Right cardiac atrium (tissue), 5 donors: ENCODE measurements at places on chromosomes 11 and 22.

DNA sequence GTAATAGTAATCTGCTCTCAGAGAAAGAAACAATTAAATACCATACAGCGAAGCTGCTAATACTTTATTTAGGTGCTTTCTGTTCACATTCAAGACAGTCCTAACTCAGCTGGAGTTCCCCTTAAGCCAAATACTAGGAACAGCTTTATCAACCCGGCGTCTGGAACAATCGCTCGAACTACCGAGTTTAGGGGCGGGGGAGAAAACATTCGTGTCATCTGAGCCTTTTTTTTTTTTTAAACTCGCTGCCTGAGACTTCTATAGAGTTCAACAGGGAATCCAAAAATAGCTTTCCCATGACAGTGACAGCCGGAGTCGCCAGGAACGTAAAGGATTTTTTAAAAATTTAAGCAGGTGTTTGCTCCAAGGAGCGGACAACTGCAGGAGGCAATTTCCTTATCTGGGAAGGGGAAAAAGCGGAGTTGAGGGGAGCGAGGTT, 852 bp downstream of the TRAF6 start:
- DNase-seq = no peak

GRCh38 chr11:3795131-3796001, 2.0 kb downstream of the NUP98 start:
- DNase-seq = no peak

DNA sequence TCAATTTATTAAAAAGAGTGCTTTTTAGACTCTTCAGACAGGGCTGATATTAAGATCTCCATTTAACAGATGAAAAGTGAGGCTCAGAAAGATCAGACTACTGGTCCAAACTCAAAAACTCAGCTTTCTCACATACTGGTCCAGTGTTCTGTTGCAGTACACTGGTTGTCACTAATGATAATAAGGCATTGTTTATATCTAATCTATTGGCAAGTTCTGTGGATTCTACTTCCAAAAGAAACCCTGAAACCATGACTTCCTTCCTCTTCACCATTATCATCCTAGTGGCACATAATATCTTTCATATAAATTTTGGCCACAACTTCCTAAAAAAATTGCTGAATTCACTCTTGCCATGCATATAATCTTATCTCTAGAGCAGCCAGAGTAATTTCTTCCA, 36.9 kb downstream of the F2 start:
- no peak for DNase-seq

DNA sequence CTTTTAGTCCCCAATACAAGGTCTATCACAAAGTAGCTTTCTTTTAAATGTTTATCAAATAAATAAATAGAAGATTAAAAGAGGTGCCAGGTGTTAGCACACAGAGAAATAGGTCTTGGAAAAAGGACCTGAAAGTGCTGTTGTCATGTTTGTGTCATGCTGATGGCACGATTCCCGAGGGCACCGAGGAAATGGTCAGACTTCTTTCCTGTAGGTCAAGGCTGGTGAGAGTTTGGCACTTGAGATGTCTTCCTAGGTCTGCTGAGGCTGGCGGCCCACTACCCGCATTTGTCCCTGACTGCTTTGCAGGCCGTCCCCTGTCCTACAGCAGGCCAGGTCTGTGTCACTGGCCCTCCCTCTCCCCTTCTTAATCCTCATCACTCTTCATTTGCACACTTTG, 112.1 kb downstream of the ATXN10 start:
- DNase-seq = no peak

- no peak for DNase-seq
Measured at GRCh38 chr22:19065298-19065859, 56.8 kb downstream of the DGCR2 start.

GRCh38 chr11:85619499-85619898, 7.6 kb downstream of the DLG2 start:
- DNase-seq = peak; percentile 56

DNA sequence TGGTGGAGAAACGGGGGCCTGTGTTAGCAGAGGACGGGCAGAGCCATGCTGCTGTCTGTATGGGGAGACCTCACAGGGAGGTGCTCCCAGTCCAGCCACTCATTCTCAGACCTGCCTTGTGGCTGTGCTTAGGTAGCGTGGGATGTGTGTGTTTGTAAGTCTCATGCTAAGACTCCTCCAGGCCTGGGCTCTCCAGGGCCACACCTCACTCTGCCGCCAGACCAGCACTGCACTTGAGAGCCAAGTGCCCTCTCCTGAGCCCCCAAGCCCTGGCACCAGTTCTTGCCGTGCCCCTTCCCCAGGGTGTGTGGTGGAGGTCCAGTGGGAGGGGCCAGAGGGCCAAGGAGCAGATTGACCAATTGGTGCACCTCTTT, 108.8 kb downstream of the BCR start:
- no peak for DNase-seq

DNA sequence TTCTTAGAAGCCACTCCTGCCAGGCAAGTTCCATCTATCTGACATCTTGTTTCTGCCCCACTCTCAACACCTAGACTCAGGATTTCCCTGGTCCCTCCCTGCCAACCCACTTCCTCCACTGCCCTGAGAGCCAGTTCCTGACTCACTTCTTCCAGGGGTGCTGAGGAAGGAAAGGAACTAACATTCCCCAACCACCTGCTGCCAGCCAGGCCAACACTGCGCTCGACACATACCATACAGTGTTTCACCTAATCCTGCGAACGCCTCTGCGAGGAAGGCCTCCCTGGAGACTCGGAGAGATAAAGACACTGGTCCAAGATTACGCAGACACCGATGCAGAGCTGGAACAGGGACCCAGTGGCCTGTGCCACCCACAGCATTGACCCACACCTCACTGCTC, 40.2 kb downstream of the MICAL3 start:
- DNase-seq = no peak

- DNase-seq = no peak
Measured at GRCh38 chr11:81963018-81963417, 770.6 kb downstream of the FAM181B start.

- no peak for DNase-seq
Measured at GRCh38 chr22:46907241-46908215, 145.1 kb downstream of the TBC1D22A start.

GRCh38 chr11:115993590-115993989, 489.4 kb upstream of the CADM1 start:
- no peak for DNase-seq

DNA sequence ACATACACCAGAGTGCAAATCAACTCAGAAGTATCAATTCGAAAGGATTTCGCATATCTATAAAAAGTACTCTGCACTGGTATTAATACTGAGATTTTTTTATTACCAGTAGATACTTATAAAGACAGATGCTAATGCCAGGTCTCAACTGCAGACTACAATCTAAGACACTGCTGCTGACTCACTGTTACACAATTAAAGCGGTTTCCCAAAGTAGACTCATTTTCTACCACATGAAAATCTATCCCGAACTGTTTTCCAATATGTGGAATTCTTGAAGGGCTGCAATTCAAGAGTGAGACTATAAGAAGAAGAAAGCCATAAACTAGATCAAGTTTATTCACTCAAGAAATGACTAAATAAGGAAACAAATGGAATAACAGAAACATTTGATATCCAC, 57.2 kb upstream of the ARHGAP32 start:
- DNase-seq = no peak

- DNase-seq = no peak
Measured at GRCh38 chr11:46242041-46242951, 35.2 kb upstream of the CREB3L1 start.

GRCh38 chr11:12461516-12461915, 84.1 kb downstream of the PARVA start:
- no peak for DNase-seq

- no peak for DNase-seq
Measured at GRCh38 chr11:95584180-95584579, 205.4 kb downstream of the FAM76B start.

GRCh38 chr11:117950301-117950700, 21.1 kb upstream of the TMPRSS13 start:
- no peak for DNase-seq

- DNase-seq = no peak
Measured at GRCh38 chr11:77003963-77004362, 30.2 kb upstream of the B3GNT6 start.

DNA sequence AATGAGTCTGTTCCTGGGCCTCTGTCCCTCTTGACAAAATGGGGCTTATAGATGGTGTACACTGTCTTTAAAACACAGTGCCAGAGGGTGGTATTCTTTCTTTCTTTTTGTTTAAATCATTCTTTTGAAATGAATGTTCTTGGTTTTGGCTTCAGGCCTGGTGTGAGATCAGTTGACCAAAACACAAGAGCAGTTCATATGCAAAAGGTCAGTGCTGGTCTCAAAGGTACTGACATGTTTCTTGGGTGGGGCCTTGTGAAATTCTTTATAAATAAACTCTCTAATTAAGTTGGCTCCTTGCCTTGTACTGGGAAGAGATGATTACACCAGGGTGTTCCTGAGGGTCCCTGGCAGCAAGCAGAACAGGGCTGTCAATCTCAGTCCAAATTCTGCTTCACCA, 110.0 kb downstream of the FBXO7 start:
- no peak for DNase-seq

DNA sequence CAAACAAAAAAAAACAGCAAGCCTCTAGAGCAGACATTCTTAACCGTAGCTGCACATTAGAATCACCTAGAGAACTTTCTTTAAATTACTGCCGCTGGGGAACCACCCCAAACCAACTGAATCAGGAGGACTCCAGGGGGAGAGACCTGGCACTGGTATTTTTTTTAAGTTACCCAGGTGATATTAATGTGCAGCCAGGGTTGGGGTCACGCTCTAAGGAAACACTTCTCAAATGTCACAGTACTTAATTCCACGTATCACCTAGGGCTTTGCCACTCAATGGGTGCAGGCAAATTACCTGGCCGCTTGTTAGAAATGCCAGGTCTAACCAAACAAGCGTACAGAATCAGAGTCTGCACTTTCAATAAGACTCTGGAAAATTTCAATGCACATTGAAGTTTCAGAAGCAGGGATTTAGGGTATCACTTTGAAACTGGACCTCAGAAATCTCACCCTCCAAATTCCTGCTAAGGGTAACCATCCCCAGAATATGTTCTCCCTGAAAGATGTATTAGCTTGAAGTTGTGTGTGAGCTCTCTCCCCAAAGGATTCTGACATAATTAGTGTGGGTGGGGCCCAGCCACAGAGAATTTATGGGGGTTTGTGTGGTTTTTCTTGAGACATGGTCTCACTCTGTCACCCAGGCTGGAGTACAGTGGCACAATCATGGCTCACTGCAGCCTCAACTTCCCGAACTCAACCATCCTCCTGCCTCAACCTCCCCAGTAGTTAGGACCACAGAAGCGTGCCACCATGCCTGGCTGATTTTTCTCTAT, 12.7 kb upstream of the ISX start:
- no peak for DNase-seq

DNA sequence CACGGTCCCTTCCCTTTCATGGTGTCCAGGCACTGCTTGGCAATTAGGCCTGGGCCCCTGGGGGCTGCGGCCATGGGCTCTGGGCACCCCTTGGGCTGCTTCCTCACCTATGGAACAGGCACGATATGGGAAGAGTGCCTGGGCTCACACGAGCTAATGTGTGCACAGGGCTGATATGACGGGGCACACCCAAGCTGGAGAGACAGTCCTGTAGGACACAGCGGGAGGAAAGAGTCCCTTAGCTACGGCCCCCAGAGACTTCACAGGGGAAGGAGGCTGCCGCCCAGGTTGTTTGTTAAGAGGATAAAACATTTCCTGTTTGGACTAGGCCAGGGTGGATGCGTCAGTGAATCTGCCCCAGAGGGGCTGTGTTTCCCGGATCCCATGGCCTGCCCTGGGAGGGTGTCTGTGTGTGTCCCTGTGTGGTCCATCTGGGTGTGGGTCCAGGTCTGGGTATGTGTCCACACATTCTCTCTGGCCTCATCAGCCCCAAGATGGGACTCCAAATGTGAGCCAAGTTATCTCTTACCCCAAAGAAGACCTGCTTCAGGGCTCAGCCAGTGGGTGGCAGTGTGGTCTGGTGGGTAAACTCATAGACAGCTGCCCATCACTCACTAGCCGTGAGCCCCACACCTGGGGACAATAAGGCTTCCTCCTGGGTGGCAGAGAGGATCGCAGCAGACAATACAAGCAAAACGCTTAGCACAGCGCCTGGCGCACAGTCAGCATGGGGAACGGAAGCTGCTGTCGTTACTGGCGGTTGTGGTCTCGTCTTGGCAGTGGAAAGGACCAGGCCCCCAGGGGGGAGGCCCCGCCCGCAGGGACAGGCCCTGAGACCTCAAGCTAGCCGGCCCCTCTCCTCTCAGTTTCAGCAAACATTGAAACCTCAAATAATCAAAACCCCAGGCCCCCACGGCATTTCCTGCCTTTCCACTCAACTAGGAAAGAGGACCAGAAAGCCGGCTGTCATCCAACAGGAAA, 3.2 kb upstream of the EMID1 start:
- DNase-seq = peak; percentile 85

DNA sequence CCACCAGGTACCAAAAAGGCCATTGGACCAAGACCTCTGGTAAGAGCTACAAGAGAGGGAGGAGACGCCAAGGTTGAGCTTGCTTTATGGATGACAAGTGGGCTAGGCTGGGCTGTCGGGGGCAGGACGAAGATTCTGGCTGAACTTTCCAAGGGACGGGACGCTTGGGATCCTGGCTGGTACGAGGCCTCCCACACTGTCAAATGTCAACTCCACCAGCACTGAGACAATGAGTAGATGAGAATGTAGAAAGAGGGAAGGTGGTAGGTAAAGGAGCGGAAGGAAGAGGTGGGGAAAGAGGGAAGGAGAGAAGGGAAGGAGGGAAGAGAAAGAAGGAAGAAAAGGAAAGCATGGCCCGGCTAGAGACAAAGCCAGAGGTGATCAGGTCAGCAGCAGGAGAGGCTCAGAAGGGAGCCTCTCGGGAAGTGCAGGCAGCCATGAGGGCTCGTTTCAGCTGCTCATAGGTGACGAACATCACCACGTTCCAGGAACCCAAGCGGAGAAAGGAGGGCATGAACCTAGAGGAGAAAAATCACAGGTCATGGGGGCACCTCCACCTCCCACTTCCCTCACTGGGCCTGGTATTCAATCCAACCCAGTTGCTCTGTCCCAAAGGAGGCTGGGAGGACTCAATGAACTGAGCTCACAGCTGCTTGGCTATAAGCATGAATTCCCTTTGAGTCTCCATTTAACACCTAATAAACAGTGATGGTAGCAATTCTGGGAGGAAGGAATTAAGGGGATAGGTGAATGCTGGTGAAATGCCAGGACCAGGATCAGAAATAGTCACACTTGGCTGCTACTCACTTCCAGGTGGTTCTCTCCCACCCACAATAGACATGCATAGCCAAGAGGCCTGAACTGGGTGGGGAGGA, 7.8 kb downstream of the UCP2 start:
- no peak for DNase-seq

- DNase-seq = no peak
Measured at GRCh38 chr11:10686311-10686710, 7.2 kb downstream of the IRAG1 start.

- DNase-seq = no peak
Measured at GRCh38 chr11:126523441-126524205, 168.1 kb downstream of the ST3GAL4 start.
